ENCODE measurements at places on chromosomes 6 and 20. TPM values are rescaled to one million over a fixed set of nuclear protein-coding genes. Genes with fewer than 3 reads are reported as not detected.

MAN1A1 gene
- 123 TPM for total RNA-seq

IMPG1 gene
- total RNA-seq: not detected

LY6G6F gene
- total RNA-seq: not detected

EYA2 gene
- total RNA-seq: 1.5 TPM

CLDN20 gene
- not detected for total RNA-seq

EDN3 gene
- total RNA-seq: not detected

PNRC1 gene
- total RNA-seq: 68.5 TPM

NKAIN2 gene
- total RNA-seq: not detected

SNRPB gene
- 249 TPM for total RNA-seq

All from smooth muscle cell of trachea (primary cell).